ENCODE measurements at places on chromosomes 2 and 18. TPM values are rescaled to one million over a fixed set of nuclear protein-coding genes. Genes with fewer than 3 reads are reported as not detected.
A peak's percentile ranks its signal among the peaks of the same experiment; 100 is the strongest.

The PAX8 gene
- 0.85 TPM for total RNA-seq

- peaks cover 22% of the 10 kb centered on the region for H3K36me3 ChIP-seq
- H3K27me3 ChIP-seq, result no peaks in the 10 kb centered on the region
- no peak overlapping the region for H3K4me3 ChIP-seq
- H3K27ac ChIP-seq, result peak overlapping the region; percentile 46
- no peak for DNase-seq
Measured at GRCh38 chr18:58952858-58953257, 88.2 kb downstream of the ZNF532 start.

DNA sequence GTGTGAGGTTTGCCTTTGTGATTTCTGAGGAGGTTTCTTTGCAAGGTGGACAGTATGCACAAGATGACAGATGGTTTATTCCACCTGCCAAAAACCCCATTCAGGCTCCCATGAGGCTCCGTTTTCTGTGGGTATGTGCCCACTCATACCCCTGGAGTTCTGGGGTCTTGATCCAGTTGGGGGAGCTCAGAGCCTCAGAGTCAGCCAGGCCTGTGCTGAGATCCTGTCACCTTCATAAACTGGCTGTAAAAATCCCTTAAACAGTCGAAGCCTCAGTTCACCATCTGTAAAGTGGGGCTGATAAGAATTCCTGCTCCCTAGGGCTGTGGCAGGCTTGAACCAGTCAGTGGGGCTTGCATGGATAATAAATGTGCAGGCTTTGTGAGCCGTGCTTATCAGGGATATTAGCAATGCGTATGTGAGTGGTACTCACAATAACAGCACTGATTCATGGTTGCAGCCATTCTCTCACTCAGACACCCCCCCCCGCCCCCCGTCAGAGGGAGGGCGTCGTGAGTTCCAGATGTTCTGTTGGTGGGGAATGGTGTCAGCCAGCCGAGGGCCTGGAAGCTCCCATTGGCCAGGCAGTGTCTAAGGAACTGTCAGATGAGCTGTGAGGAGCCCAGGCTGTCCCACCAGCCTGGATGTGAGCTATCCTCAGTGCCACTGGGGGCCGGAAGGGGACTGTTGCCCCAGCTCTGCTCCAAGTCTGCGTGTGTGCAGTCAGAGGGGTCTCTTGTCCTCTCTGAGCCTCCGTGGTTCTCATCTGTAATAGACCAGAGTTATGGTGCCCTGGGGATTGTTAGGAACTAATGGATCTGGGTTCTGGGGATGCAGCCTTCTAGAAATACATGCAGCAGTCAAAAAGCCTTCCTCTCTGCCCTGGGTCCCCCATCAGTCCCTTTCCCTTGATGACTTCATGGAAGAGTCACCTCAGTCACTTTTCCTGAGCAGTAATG is 51.7 kb downstream of the KCNIP3 start:
- H3K27ac ChIP-seq, result no peak overlapping the region
- no peak for DNase-seq
- no peak overlapping the region for H3K4me3 ChIP-seq
- H3K4me1 ChIP-seq, result no peaks in the 10 kb centered on the region
- H3K36me3 ChIP-seq, result no peaks in the 10 kb centered on the region

DNA sequence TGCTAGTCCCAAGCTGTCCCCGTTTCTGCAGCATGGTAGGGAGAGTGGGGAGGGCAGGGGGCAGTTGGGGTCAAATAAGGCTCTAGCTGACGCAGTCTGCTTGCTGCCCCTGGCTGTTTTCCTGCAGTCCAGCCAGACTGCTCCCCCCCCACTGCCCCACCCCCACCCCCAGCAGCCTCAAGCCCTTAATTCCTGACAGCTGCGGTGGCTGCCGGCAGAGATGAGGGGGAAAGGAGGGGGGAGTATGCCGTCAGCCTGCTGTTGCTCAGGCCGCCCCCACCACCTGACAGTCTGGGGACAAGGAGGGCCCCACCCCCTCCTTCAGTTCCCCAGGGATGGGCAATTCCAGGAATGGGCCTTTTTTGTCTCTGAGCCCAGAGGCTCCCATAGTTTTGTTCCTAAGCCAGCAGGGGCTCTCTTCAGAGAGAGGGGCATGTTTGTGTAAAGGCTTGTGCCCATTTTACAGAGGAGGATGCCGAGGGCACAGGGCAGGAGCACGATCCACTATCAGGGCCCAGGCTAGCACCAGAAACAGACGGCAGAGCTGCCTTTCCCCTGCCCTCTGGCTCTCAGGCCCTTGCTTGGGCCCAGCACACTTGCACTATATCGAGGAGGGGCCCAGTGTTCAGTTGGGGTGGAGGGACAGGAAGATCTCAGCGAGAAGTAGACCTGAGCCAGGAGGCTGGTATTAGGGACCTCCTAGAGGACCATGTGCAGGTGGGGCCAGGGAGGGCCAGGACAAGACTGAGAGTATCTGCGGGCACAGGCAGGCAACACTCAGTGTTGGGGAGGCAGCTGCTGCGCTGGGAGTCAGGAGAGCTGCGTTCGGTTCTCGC is 1.5 kb upstream of the WNT10A start:
- H3K27me3 ChIP-seq, result peaks cover 49% of the 10 kb centered on the region
- no peak for DNase-seq
- H3K4me3 ChIP-seq, result no peak overlapping the region
- no peak overlapping the region for H3K27ac ChIP-seq
- H3K36me3 ChIP-seq, result no peaks in the 10 kb centered on the region
- H3K4me1 ChIP-seq, result no peaks in the 10 kb centered on the region

DNA sequence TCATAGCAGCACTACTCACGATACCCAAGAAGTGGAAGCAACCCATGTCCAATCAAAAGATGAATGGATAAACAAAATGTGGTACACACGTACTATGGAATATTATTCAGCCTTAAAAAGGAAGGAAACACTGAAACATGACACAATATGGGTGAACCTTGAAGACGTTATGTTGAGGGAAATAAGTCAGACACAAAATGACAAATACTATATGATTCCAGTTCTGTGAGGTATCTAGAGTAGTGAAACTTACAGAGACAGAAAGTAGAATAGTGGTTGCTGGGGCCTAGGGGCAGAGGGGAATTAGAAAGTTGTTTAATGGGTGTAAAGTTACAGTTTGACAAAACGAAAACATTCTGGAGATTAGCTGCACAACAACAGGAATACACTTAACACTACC is 24.7 kb downstream of the TLK1 start:
- H3K4me1 ChIP-seq, result peaks cover 43% of the 10 kb centered on the region
- no peak overlapping the region for H3K4me3 ChIP-seq
- H3K27me3 ChIP-seq, result no peaks in the 10 kb centered on the region
- no peak for DNase-seq
- H3K27ac ChIP-seq, result peak overlapping the region; percentile 63

GRCh38 chr18:36530676-36531405 is 233.3 kb downstream of the FHOD3 start:
- DNase-seq, result no peak
- no peak overlapping the region for H3K27ac ChIP-seq
